AG08395 (cell line): ENCODE measurements at places on chromosomes 3 and 15.

DNA sequence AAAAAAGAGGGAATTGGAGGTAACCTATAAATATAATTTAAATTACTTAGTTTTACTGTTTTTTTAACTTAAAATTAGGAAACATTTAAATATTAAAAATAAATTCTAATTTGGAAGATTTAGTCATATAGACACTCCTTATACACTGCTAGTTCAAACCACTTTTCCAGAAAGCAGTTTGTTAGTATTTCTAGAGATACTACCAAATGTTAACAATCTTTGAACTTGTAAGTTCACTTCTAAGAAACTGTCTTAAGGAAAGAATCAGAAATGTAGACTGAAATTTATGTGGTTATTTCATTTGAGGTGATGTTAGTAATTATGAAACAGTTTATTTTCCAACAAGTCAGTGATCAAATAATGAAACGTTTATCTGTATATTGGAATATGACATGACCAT, 22.7 kb downstream of the CTDSPL2 start:
- no peak for DNase-seq

- no peak for DNase-seq
These were observed 114.9 kb upstream of the MLF1 start for GRCh38 chr3:158456114-158456513.

GRCh38 chr3:141106842-141107241, 55.7 kb downstream of the SPSB4 start:
- no peak for DNase-seq

DNA sequence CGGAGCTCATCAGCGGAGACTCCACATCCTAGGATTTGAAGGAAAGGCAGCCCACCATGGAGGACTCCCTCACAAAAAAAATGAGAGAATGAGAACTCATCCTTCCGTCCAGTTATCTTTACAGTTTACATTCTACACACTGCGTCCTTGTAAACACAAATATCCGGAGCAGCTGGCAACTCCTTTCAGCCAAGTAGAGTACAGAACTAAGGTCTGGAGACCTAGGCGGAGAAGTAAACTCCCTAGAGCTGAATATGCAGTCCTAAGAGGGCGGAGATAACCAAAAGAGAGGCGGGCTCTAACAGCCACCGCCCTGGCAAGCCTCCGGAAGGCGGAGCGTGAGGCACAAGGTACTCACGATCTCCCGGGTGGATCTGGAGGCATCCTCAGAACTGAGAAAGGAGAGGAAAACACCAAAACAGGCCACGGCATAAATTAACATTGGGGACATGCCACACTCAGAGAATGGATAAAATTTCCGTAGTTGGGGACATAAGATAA, 924 bp upstream of the SIN3A start:
- peak; percentile 48 for DNase-seq

GRCh38 chr3:56917361-56918110, 115.8 kb upstream of the ARHGEF3 start:
- no peak for DNase-seq

DNA sequence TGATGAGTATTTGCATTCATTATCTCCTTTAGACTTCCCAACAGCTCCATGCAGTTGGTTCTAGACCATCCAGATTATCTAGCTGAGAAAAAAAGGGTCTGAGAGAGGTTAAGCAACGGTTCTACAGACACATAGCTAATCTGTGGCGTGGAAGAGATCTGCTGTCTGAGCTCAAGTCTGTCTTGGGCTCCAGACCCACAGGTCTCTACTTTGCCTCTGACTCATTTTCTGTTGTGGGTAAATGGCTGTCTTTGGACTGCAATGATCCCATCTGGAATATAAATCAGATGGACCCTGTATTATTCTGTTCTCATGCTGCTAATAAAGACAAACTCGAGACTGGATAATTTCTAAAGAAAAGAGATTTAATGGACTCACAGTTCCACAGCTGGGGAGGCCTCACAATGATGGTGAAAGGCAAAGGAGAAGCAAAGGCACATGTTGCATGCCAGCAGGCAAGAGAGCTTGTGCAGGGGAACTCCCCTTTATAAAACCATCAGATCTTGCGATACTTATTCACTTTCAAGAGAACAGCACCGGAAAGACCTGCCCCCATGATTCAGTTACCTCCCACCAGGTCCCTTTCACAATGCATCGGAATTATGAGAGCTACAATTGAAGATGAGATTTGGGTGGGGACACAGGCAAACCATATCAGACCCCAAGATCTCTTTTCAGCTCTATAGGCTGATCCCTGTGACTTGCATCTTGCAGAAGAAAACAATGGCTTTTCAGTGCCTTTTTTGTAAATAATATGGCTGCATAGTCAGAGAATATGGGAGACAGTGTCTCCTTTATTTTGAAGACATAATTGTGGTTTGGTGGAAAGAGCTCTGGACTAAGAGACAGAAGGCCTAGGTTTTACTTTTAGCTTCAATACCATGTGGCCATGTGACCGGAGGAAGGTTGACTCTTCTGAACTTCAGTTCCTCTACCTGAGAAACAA, 24.7 kb downstream of the CEMIP start:
- no peak for DNase-seq

- no peak for DNase-seq
These were observed 34.9 kb downstream of the AP3S2 start for GRCh38 chr15:89858661-89859458.

GRCh38 chr3:58041826-58042324, 33.7 kb downstream of the FLNB start:
- peak; percentile 71 for DNase-seq

DNA sequence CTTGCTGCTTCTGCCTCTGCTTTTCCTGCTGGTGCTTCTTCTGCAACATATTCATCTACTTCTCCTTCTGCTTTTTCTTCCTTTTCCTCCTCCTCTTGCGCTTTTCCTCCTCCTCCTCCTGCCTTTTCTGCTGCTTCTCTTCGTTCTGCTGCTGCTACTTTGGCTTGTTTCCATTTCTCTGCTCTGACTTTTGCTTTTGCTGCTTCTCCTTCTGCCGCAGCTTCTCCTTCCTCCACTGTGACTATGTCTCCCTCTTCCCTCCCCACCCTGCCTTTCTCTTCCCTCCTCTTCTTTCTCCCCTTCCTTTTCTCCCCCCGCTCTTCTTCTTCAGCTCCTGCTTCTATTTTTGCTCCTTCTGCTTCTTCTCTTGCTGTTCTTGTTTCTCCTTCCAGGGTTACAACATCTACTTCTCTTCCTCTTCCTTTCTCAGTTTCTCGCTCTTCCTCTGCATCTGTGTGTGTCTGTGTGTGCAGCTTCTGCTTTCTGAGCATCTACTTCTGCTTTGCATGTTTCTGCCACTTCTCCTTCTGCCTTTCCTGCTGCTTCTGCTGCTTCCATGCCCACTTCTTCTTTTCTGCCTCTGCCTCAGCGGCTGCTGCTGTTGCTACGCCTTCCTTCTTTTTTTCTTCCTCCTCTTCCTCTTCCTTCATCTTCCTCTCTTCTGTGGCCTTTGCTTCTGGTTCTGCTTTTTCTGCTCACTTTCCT, 51.4 kb downstream of the FAM43A start:
- no peak for DNase-seq

- no peak for DNase-seq
These were observed 7.2 kb upstream of the OTOL1 start for GRCh38 chr3:161489395-161489794.

- no peak for DNase-seq
These were observed 345.0 kb downstream of the ZNF385D start for GRCh38 chr3:21405671-21406667.

DNA sequence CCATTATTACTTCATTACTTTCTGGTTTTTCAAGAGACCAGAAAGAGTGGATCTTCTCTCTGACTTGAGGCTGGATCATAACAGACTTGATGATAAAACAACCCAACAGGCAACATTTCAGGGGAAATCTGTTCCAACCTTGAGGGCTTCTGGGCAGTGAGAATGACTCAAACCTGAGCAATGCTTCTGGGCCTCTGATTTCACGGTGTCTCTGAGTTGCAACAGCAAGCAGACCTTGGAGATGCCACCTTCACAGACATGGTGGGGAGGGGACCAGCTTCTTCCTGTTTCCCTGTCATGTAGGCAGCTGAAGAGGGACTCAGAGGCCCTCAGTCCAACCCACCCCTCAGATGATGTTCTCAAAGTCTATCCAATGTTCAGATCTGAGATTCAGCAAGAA, 104.0 kb downstream of the ABHD5 start:
- peak; percentile 75 for DNase-seq

DNA sequence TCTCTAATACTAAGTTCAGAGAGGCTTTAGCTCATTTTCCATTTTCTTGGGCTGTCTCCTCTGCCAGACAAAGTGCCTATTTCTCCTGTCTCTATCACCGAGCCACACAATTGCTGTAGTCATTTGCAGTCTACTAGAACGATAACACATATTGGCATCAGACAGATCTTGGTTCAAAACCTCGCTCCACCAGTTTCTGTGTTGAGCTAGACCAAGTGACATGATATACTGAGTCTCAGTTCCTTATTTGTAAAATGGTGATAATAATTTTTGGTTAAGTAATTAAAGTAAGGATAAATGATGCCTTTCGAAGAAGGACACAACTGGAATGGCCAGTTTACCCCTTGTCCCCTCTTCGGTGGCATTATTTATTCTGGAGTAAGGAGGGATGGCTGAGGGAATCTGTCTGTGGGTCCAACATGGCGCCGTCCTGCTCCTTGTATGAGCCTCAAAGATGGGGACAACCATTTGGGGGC, 398 bp upstream of the RAB7A start:
- no peak for DNase-seq

- no peak for DNase-seq
These were observed 43.9 kb downstream of the BOC start for GRCh38 chr3:113255100-113255853.

GRCh38 chr15:45469441-45469840, 53.1 kb downstream of the SLC30A4 start:
- DNase-seq = no peak

DNA sequence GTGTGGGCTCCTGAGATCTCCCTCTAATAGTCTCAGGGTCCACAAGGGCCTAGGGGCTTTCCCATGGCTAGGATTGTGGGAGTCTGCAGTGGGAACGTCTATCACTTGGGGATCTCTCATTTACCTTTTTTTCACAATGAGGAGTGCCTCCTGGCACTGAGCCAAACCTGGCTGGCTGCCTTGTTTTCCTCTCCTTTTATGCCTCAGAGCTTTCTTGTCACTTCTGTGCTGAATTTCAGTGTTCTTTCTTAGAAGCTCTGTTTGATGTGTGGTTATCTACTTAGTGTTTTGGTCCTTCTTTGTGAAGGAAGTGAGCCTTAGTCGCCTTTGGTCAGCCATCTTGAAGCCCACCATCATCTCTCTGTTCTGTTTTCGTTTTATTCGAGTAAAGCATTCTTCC, 33.9 kb downstream of the DOCK3 start:
- DNase-seq = no peak

DNA sequence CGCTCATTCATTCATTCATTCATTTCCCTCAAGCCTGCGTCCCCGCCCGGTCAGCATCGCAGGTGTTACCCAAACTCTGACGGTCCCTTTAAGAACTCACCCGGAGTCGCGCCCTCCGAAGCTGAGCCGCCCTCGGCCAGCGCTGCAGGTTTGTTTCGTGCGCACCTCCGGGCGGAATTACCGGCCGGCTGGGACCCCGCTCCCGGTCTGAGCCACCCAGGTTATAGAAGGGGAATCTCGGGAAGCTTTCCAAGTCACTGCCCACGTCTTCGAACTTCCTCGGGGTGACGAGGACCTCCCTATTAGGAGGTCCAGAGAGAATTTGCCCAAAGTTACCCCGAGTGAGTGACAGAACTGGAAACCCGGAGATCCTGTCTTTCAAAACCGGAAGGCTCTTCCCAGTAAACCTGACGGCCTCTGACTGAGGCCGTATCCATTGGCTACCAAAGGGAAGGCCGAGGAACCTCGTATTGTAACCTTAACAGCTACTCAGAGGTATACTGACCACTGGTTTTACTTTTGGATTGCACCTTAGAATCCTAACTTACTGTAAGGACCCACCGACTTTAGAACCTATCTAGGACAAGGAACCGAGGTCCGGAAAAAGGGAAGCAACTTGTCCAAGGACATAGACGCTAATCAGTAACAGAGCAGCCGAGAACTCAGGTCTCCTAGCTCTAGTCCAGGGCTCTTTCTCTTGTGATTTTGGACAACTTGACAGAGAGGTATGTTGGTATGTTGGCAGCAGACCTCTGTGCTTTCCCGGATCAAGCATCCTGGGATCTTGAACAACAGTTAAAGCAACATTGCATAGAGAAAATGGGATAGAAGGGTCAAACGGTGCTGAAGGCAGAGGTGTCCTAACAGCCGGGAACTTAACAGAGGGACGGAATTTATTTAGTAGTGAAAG, 788 bp upstream of the DLG1 start:
- DNase-seq = no peak

GRCh38 chr15:78909160-78909695, 35.6 kb downstream of the CTSH start:
- no peak for DNase-seq

DNA sequence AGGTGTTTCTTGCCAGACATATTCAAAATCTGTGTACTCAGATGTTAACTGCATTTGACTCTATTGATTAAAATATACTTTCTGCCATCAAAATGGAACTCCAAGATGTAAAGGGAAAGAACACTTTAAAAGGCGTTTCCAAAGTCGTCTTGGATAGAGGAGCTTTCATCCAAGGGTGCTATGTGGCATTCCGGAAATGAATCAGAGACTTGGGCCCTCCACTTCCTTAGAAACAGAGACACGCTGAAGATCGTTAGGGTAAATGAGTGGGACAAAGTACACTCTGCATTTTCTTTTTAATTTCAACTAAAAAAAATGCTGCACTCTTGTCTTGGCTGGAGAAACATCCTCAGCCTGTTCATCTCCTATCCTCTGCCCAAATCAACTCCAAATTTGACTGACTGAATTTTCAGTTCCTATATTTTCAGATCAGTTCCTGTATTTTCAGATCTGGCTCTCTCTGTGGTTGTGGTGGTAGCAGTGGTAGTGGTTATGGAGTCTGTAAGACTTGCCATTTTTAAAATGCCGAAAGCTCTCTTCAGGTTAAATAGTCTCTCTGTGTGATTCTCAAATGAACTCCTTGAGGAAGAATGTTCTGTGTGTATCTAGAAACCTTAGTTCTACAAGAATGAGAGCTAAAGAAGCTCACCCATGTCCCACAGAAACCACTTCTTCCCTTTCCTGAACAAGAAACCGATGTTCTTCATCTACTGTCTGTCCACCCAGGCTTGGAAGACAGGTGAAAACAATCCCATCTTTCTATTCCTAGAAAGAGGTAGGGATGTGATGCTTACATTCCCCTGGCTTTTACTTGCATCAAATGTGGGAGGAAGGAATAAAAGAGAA, 156.8 kb upstream of the ICE2 start:
- no peak for DNase-seq

GRCh38 chr15:38274135-38274534, 21.5 kb downstream of the SPRED1 start:
- no peak for DNase-seq

- DNase-seq = peak; percentile 75
These were observed 40.7 kb upstream of the LMCD1 start for GRCh38 chr3:8460815-8461456.

GRCh38 chr3:8529181-8529637, 27.6 kb downstream of the LMCD1 start:
- no peak for DNase-seq

- DNase-seq = no peak
These were observed 10.8 kb downstream of the BHLHE40 start for GRCh38 chr3:4990069-4990468.

GRCh38 chr3:73999501-73999900, 374.8 kb upstream of the PDZRN3 start:
- no peak for DNase-seq

GRCh38 chr3:170553788-170554757, 31.8 kb downstream of the SLC7A14 start:
- peak; percentile 14 for DNase-seq

- no peak for DNase-seq
These were observed 14.4 kb upstream of the CCDC39 start for GRCh38 chr3:180693656-180694055.
